Stimulated activated CD8-positive, alpha-beta memory T cell treated with anti-CD3 and anti-CD28 coated beads, Interleukin-15, amount 100 ng/mL, for 4 hours (primary cell): ENCODE measurements at places on chromosomes 7 and 10.

DNA sequence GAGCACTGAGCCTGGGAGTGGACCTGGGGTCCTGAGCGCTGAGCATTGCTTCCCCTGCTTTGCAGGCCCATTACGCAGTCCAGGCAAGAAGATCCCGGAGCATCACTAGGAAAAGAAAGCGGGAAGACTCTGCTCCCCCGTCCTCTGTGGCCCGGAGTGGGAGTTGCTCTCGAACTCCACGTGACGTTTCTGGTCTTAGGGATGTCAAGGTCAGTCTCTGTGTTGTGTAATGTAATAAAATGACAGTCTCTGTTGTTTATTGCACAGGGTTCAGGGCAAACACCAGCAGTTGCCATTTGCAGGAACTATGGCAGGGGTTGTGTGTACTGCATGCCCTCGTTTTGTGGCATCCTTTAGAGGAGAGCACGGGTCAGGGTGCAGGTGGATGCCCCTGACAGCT lies 10.0 kb downstream of the IDI2 start:
- no peak for DNase-seq

- no peak for DNase-seq
These were observed 107.2 kb upstream of the LYZL2 start for GRCh38 chr10:30736685-30737232.

DNA sequence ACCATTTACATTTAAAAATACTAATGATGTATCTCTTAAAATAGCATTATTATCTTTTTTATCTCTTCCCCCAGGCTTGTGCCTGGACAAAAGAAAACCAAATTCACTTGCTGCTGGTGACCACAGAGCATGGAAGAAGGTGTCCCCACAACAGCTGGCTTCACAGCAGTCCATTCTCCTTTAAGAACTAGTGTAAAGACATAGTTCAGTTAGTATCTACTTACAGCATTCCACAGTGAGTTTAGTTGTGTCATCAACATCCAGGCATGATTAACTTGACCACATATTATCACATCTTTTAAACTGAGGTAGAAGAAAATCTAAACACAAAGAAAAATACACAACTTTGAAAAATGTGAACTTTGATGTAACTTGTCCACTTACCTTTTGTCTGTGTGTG lies 55.0 kb downstream of the LRRC17 start:
- DNase-seq: no peak

- DNase-seq: no peak
These were observed 57.1 kb downstream of the LRRTM3 start for GRCh38 chr10:66982792-66983474.

- DNase-seq: no peak
These were observed 512.6 kb upstream of the FOXK1 start for GRCh38 chr7:4169455-4169854.
